ENCODE measurements at places on chromosomes 7 and 10.

DNA sequence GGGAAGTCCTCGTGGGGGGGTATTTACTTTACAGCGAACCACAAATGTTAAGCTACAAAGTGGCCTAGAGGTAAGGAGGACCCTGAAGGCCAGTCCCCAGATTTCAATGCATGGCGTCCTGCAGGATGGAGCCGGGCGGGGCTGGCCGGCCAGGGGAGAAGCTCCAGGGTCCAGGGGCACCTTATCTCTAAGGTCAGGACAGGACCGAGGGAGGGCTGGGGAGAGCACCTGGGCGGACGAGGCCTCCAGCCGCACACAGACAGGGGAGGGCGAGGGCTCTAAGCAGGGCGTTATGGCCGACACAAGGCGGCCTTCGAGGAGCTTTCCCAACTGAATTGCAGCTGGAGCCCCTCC, 96.4 kb upstream of the DIP2C start:
- DNase-seq: no peak

DNA sequence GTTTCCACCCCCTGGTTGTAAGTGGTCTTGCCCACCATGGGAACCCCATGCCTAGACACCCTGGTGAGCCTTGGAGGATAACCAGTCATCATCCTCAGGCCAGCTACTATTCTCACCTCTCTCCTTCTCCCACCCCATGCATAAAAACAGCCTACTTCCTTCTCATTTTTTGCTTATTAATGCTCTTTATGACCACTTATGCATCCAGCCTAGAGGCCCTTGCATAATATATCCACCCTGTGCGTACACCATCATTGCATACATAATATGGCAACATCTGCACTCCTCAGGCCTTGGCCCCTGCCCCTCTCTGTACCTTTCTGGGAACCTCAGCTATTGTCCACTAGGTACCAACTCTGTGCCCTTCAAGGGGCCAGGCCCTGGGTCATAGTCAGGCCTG, 91.0 kb downstream of the CDH23 start:
- no peak for DNase-seq

DNA sequence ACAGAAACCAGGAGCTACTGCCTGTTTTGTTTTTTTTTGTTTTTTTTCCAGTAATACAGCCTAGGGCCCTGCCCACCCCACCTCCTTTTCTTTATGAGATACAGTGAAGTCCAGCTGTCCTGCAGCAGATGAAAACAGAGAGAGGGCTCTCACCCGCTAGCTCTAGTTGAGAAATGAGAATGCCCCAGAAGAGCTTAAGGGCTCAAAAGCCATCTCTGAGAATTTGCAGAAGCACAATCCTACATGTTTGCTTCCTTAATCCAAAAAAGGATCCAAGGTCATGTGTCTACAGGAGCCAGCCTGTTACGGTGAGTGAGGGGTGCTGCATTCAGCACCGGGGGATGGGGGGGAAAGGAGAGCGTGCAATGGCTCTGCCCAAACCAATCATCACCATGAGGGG, 122.7 kb downstream of the KCNMA1 start:
- no peak for DNase-seq

GRCh38 chr10:132712743-132713142, 73.2 kb downstream of the NKX6-2 start:
- DNase-seq: no peak

DNA sequence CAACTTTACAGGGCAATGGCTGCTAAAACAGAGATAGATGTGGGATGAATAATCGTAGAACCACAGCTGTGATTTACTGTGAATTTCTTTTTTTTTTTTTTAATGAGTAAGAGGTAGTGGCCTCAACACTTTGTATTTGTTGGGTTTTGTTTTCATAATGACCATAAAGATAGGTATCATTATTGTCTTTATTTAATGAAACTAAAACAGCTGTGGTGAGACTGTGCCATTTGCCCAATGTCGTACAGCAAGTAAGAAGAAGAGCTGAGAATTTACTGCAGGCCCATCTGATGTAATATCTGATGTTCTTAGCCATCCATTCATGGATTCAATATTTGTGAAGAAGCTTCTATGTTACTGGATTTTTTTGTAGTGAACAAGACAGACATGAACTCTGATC, 271.2 kb downstream of the IPMK start:
- DNase-seq: no peak

DNA sequence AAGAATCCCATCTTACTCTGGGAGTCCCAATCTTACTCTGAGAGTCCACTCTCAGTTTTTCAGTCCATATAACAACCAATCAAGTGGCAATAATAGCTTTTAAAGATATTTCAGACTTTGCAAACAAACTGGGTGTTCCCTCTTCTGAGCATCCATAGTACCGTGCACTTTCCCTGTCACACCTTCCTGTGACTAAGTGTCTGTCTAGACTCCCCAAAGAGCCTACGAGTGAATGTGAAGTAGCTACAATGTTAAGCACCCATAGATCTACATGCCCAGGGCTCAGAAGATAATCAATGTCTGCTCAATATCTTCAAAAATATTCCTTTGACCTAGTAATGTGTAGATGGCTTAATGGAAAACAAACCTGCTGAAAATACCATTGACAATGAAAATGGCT, 95.6 kb upstream of the ASAH2 start:
- no peak for DNase-seq

- no peak for DNase-seq
These were observed 405.7 kb upstream of the RNF32 start for GRCh38 chr7:156234666-156235494.

GRCh38 chr7:151251689-151252560, 3.4 kb upstream of the SMARCD3 start:
- DNase-seq: peak; percentile 92

DNA sequence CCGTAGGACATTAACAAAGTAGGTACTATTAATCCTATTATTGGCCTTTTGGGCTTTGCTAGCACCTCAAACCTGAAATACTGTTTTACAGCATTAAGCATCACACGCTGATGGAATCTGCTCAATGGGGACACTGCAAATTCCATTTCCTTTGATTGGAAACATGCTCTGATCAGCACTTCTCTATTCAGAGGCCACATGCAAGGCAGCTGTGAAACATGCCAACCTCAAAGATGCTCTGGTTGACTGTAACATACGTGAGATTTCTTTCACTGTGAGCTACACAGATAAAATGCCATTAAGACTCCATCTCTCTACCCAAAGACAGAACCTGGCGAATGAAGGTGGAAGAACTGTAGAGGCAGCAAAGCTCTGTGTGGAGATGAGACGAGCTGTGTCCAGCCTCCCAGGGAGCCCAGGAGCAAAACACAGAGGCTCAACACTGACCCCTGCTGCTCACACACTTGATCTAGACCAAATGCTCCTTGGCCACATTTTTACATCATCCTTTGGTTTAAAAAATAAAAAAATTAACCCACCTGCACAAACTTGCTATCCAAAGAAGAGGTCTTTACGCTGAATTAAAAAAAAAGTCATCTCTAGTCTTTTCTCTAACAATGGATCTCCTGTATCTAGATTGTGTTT, 8.0 kb downstream of the RSU1 start:
- DNase-seq: peak; percentile 9

All from NCI-H1417 (cell line).